Activated CD4-positive, alpha-beta T cell treated with anti-CD3 and anti-CD28 coated beads, Interleukin-2, amount 50 U/mL, for 48 hours (primary cell): ENCODE measurements at places on chromosomes 7 and 10.

GRCh38 chr7:3154881-3155494 lies 111.3 kb upstream of the CARD11 start:
- DNase-seq: peak; percentile 53

DNA sequence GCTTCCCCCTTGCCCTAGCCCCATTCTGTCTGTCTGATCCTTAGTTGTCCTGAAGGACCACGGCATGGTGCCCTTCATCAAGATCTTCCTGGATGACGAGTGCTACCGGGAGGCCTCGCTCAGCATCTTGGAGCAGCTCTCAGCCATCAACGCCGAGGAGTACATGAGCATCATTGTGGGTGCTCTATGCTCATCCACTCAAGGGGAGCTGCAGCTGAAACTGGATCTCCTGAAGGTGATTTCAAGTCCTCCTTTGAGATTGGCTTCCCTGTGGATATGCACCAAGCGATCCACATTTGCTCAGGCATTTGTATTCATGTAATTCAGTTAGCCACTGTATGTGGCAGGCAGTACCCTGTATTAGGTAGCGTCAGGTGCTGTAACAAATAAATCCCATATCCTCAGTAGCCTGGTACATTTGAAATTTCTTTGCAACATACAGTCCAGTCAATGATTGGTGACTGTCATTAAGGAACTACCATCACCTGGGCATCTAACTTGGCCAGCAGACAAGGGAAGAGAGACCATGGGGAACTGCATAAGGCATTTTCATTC lies 51.2 kb downstream of the WDFY4 start:
- DNase-seq: no peak

GRCh38 chr7:128837521-128837921 lies 7.3 kb downstream of the FLNC start:
- no peak for DNase-seq

GRCh38 chr10:101721806-101722205 lies 26.8 kb upstream of the FBXW4 start:
- no peak for DNase-seq

DNA sequence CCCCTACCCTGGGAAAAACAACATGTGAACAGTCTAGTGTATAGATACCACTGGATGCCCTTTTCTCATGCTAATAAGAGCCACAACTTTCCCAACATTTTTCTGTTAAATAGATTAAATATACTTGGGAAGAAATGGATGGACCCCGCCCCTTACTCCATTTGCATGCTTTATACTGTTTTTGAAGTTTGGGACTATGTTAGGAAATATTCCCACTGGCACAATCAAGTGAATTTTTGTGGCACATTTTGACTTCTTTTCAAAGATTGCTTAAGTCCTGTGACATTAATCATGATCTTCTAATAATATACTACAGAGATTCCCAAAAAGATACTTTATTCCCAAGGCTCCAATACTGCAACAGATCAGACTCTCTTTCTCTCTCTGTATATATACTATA lies 216.6 kb downstream of the TWIST1 start:
- DNase-seq: no peak

- DNase-seq: no peak
Measured at GRCh38 chr7:2517026-2517425, 2.5 kb upstream of the LFNG start.

DNA sequence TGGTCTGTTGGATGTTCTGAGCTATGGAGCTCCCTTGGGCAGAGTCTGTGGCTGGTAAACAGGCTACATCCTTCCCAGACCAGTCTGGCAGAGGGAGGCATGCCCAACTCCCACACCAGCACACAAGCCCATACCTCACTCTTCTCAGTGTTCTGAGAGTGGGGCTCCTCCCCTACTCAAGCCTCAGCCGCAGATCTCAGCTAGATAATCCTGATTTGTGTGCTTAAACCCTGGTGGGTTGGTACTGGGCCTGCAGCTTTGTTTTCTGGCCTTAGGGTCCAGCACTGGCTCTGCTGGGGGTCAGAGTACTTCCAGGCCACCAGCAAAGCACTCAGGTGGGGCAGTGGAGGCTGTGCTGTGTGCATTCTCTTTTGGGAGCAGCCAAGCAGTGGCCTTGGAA lies 70.4 kb downstream of the MGAM2 start:
- DNase-seq: no peak

DNA sequence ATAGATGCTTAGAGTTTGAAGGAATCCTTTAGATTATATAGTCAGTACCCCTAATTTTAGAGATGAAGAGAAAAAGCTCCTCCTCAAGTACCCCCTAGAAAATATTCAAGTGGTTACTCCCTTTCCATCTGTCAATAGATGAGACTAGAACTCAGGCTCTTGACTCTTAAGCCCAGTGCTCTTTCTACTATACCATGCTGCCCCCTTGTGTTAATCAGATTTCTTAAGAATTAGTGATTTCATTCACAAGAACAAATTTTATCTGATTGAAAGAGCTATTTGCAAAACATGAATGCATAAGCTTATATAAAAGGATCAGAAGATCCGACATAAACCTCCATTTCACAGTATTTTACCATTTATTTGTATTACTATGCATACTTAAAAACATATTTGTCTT lies 179.3 kb downstream of the TFEC start:
- no peak for DNase-seq

GRCh38 chr10:110286841-110287240 lies 17.9 kb downstream of the SMNDC1 start:
- no peak for DNase-seq

DNA sequence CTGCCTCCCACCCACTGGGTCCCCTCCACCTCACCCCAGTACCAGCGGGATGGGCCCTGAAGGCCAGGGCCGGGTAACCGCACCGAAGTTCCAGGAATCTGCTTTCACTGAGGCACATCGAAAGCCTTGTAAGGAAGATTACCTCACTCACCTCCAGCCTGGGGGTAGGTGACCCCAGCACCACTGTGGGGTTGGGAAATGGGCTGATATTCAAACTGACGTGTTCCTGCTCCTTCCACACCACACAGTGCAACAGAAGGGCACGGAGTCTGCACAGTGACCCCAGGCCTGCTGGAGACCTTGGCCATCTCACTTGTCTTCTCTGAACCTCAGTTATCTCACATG lies 29.8 kb downstream of the NPS start:
- no peak for DNase-seq

DNA sequence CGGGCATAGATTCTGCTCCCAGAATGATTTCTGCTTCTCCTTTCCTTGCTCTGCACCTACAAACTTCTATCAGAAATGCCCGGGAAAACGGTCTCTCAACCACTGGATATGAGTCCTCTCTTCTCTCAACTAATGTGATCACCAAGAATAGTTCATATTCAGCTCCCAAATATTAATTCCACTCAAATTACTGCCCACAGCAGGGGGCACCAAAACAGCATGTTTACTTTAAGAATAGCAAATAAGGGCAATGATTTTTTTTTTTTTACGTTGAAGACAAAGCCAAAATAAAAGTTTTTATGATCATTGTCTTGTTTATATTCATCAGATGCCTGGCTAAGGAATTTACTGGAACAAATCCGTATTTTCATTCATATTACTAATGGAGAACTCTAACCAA lies 94.9 kb upstream of the PRSS1 start:
- no peak for DNase-seq

DNA sequence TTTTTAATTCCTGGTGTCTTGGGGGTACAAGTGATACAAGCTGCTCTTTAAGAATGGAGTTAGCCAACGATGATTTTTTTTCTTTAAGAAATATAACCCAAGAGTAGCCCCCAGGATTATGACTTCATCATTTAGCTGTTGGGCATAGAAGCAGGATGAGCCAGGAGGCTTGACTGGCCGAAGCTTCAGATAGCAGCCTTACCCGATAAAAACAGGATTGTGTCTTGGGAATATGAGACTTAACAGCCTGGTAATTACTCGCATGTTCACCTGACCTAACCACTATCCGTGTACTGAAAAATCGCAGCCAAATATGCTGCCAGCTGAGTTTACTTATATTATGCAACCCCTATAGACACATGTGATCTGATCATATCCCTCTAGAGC lies 346.0 kb upstream of the BMPER start:
- DNase-seq: no peak

DNA sequence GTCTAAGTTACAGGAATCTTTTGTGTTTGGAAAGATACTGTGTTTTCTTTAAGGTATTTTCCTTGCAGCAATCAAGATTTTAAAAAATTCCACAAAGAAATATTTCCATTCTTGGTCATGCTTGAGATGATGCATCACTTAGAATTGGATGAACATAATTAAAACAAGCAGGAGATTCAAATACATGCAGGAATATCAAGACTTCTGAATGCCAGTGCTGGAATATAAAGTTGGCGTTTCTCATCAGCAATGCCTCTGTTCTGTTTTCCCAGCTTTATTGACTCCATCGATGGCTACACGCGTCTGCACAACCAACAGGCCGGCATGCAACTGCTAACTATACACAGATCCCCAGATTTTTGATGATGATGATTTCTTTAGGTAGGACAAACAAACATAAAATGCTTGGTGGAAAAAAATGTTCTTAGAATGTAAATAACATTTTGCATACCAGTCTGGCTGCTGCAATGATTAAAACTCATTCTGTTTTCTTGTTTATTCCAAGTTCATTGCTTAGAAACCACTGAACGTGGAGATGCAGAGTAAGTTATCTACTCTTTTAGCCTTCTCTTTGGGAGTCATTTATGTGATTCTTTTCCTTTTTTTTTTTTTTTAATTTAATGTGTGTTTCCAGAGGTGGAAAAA lies 91.3 kb upstream of the FAM171A1 start:
- no peak for DNase-seq

GRCh38 chr10:22605168-22605567 lies 109.2 kb downstream of the PIP4K2A start:
- no peak for DNase-seq

DNA sequence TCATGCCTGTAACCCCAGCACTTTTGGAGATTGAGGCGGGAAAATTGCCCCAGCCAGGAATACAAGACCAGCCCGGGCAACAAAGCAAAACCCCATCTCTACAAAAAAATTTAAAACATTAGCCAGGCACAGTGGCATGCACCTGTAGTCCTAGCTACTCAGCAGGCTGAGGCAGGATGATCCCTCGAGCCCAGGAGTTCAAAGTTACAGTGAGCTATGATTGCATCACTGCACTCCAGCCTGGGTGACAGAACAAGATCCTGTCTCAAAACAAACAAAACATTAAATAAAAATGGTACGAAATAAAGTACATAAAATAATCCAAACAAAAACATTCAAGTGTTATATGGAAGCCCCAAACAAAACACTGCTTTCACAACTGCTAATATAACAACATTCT lies 125.0 kb downstream of the SNX13 start:
- no peak for DNase-seq

- no peak for DNase-seq
Measured at GRCh38 chr10:75283078-75283670, 47.4 kb upstream of the COMTD1 start.

- DNase-seq: no peak
Measured at GRCh38 chr10:27893358-27893954, 105.4 kb downstream of the ODAD2 start.

GRCh38 chr10:67327626-67328535 lies 368.1 kb downstream of the CTNNA3 start:
- no peak for DNase-seq

DNA sequence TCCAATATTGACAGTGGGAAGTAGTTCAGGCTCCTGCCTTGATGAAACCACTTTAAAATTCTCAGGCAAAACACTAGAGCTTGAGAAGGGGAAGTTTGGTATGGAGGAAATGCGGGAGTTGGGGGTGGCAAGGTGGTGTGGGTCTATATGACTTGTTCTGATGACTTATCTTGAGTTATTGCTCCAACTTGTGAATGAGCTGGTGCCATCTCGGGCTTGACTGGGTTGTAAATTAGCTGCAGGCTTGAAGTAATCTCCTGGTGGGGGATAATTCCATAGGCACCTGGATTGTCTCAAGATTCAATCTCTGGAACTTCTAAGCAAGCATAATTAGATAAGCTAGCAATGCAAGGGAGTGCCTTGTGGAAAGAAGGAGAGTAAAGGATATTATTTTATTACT lies 29.0 kb downstream of the MRPL32 start:
- DNase-seq: no peak

DNA sequence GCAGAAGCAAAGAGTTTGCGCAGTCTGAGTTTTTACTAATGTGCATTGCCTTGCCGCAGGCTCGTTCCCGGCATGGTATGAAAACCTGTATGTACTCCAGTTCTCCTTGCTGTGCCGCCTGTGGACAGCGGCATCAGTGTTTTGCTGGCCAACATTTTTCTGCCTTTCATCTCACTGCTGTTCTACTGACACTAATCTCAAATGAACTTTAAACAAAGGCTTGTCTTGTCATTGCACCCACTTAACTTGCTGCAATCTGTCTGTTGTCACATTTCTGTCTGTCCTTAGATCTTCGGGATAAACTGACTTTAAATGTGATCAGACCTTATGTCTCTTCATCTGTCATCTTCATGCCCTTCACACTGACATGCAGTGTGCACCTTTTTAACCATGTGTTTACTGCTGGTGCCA lies 71.7 kb upstream of the ZNRF2 start:
- no peak for DNase-seq

- no peak for DNase-seq
Measured at GRCh38 chr10:69880301-69881081, 78.8 kb downstream of the COL13A1 start.

DNA sequence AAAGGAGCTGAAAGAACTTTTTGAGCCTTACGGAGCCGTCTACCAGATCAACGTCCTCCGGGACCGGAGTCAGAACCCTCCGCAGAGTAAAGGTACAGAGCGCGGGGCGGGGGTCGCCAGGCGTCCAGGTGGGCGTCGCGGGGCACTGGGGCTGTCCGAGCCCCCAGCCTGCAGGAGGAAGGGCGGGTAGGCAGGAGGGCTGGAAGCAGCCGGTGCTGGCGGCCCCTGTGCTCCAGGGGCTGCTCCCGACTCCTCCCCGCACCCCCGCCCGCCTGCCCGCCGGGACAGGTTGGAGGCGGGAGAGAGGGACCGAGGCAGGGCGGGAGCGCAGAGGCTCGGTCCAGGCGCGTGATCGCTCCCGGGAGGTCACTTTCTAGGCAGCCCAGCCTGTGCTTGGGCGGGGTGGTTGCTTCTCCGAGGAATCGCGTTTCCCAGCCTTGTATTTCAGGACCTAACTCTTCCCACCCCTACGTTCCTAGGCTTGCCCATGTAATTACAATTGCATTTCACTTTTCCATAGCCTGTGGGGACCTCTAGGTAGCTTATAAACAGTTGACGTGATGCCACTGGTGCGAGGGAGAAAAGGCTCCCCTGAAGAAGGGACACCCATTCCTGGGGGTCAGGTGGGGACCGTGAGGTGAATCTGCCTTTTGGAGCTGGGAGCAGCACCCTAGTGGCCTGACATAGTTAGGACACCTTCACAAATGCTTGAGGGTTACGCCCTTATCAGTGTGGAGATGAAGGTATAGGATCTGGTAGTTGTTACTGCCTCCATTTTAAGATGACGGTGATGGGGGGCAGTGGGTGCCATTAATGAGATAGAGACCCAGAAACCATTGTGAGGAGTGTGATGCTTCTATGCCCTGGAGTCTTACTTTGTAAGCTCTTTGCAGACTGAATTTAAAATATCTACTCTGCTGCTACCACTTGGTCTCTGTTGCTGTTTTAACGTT lies 148.2 kb downstream of the CELF2 start:
- DNase-seq: peak; percentile 67

- DNase-seq: peak; percentile 6
Measured at GRCh38 chr10:92590623-92591549, 2.0 kb upstream of the KIF11 start.

- DNase-seq: no peak
Measured at GRCh38 chr10:97891497-97892167, 42.0 kb downstream of the GOLGA7B start.

GRCh38 chr10:108957681-108958080 lies 965.6 kb downstream of the XPNPEP1 start:
- no peak for DNase-seq

GRCh38 chr7:69620063-69620462 lies 21.8 kb downstream of the AUTS2 start:
- DNase-seq: no peak

- DNase-seq: no peak
Measured at GRCh38 chr10:60422809-60423208, 33.1 kb upstream of the ANK3 start.
